ENCODE measurements at places on chromosomes 12 and 14.

DNA sequence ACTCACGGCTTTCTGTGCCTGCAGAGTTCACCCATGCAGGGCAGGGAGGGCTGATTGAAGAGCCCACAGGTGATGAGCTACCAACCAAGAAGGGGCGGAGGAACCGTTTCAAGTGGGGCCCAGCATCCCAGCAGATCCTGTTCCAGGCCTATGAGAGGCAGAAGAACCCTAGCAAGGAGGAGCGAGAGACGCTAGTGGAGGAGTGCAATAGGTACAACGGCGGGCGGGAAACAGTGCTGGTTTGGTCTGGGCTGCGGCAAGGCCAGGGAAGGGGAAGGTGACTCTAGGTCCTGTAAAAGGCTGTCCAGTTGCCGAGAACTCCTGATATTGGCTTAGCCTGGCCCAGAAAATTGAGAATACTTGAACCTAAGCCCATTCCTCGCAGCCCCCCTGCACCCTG lies 15.2 kb downstream of the HNF1A start:
- DNase-seq = no peak

DNA sequence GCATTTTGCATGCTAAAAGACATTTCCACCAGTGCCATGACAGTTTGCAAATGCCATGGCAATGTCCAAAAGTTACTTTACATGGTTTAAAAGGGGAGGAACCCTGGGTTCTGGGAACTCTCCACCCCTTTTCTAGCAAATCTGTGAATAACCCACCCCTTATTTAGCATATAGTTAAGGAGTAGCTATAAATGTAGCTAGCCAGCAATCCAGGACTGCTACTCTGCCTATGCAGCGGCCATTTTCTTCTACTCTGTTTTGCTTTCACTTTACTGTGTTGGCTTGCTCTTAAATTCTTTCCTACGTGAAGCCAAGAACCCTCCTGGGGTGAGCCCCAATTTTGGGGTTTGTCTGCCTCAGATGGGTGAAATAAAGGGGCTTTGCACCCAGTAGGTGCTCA lies 141.0 kb downstream of the PTPN11 start:
- no peak for DNase-seq

- no peak for DNase-seq
Observed at GRCh38 chr14:100857923-100858837, 32.3 kb downstream of the MEG3 start.

DNA sequence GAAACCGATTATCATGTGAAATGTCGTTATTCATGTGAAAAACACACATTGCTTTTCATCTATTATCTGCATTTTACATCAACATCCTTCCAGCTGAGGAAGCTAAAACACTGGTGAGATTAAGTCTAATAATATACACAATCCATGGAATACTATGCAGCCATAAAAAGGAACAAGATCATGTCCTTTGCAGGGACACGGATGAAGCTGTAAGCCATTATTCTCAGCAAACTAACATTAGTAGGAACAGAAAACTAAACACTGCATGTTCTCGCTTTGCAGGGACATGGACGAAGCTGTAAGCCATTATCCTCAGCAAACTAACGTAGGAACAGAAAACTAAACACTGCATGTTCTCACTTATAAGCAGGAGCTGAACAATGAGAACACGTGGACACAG lies 18.3 kb downstream of the KICS2 start:
- DNase-seq = no peak

DNA sequence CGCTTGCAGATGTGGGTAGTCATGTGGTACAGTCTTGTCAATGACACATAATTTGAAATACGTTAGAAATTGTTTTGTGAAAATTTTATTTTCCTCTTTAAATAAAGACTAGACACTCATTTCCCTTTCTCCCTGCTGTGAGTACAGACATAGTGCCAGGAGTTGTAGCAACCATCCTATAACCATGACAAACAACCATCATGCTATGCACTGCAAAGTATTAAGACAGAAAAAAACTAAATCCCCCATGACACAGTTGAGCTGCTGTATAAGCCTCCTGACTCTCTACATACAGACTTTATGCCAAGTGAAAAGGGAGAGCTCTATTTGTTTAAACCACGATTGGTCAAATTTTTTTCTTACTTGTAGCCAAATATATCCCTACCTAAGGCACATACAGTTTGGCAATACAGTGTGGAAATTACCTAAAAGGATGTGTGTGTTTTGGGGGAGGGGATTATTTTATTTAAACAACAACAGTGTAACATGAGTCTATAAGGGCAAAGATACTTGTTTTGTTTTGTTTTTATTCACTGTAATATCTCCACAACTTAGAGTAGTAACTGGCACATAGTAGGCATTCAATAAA lies 45.0 kb upstream of the KRR1 start:
- DNase-seq = no peak

- DNase-seq = no peak
Observed at GRCh38 chr14:33962016-33962415, 11.1 kb upstream of the EGLN3 start.

GRCh38 chr14:39229222-39229543 lies 4.5 kb upstream of the MIA2 start:
- peak; percentile 37 for DNase-seq

DNA sequence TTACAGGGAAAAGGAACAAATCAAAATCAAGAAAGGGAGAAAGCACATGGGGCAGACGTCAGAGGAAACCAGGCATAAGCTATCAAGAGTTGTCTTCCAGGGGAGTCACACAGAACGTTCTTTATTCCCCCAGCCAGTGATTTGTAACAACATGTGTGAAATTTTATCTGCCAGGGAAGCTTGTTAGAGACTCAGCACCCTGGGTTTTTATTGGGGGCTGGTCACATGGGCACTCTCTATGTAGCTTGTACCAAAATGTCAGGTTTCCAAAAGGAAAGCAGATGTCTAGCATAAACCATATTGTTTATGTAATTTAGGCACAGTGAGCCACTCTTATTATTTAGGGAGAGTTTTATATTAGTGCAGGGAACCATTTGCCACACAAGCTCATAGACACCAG lies 440.4 kb upstream of the DCN start:
- DNase-seq = no peak

- DNase-seq = no peak
Observed at GRCh38 chr12:40769846-40770245, 77.6 kb downstream of the CNTN1 start.

DNA sequence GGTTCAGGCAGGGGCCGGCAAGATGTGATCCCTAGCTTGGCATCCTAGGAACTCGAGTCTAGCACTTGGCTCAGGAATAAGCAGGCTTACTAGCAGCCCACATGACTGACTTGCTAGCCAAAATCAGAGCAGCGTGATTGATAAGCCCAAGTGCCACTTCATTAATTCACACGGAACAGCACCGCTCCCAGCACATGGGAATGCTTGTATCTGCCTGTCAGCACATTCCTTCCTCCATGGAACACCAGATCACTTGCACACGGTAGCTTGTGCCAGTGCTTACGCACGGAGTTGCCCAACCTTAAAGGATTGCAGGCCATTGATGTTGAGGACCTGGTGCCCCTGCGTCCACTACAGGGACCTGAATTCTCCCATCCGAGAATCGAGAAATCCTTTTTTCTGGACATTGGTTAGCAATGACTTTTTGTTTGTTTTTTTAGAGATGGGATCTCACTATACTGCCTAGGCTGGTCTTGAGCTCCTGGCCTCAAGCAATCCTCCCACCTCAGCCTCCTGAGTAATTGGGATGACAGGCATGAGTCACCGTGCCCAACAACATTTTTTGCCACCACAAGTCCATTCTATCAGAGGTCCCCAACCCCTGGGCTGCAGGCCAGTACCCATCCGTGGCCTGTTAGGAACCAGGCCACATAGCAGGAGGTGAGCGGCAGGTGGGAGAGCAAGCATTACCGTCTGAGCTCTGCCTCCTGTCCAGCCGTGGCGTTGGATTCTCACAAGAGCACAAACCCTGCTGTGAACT lies 30.6 kb upstream of the TSPAN9 start:
- no peak for DNase-seq

DNA sequence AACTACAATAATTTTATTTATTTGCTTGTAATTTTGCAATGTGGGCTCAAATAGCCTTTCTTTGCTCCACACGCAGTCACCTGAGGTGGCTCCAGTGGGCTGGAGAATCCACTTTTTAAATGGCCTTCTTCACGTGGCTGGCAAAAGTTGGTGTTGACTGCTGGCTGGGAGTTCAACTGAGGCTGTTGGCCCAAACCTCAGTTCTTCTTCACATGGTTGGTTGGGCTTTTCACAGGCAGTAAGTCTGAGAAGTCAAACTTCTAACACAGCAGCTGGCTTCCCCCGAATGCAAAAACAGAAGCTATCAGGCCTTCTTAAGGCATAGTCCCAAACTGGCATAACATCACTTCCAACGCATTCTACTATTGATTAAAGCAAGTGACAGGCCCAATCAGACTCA lies 2.1 kb upstream of the OXA1L start:
- DNase-seq = no peak

- no peak for DNase-seq
Observed at GRCh38 chr14:89277203-89277602, 139.8 kb downstream of the FOXN3 start.

GRCh38 chr12:32516230-32516629 lies 116.9 kb downstream of the FGD4 start:
- DNase-seq = no peak

DNA sequence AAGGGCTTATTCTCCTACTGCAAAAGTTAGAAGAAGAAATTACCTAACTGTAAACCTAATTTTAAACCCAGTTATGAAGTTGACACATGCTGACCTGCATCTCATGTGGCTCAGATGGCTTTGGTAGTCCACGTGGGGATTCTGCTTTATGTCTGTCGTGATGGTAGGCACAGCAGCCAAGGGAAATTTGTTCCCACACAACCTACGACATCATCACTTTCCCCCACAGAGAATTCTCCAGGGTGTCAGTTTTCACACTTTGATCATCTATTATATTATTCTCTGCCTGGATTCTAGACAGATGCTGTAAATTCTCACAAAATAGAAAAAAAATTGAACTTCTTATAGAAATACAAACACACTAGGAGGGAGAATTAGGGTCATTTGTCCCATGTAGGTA lies 70.6 kb downstream of the PTHLH start:
- DNase-seq = no peak

- no peak for DNase-seq
Observed at GRCh38 chr14:59582161-59582560, 5.5 kb upstream of the CCDC175 start.

- no peak for DNase-seq
Observed at GRCh38 chr14:54023027-54023426, 66.4 kb upstream of the BMP4 start.

DNA sequence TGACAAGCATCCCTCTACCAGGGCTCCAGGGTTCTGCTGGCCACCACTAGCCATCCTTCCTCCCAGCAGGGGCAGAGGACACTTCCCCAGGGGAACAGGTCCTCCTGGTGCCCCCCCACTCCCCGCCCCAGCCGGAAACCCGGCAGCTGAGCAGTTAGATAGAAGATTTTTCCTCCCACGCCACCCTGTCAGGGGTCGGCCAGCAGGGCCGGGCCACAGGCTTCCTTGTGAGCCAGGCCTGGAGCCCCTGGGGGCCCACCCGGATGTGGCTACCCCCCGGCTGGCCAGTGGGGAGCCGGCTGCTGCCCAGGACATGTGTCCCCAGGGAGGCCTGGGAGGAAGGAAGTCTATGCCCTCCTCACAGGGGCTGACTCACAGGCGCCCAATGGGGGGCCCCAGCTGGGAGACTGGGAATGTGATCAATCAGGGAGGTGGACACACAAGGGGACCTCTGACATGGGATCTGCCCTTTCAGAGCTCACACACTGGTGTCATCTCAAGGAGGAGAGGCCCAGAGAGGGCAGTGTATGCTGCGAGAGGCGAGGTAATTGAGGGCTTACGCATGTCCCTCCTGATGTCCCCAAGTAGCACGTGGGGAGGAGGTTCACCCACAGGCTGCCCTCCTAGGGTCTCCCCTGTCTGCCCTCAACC lies 4.2 kb downstream of the SH2B3 start:
- DNase-seq = peak; percentile 58

- peak; percentile 58 for DNase-seq
Observed at GRCh38 chr12:132638541-132639408, 20.2 kb downstream of the P2RX2 start.

All from GM04503 (cell line).